ENCODE measurements at places on chromosomes 3 and 15.

GRCh38 chr15:84722628-84723027, 6.7 kb upstream of the SEC11A start:
- DNase-seq: no peak

DNA sequence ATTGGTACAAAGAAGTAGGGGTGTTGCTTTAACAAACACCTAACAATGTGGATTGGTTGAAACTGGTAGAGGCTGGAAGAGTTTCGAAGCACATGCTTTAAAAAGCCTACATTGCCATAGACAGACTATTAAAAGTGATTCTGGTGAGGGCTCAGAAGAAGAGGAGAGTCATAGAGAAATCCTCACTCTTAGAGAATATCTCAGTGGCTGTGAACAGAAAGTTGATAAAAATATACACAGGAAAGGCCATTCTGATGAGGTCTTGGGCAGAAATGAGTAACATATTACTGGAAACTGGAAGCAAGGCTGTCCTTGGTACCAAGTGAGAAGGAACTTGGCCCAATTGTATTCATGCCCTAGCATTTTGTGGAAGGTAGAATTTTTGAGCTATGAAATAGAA, 173.7 kb upstream of the CRBN start:
- DNase-seq: no peak

- DNase-seq: no peak
These were observed 96.6 kb upstream of the ANKRD28 start for GRCh38 chr3:15894382-15894781.

GRCh38 chr3:102000620-102001209, 151.4 kb downstream of the NFKBIZ start:
- DNase-seq: no peak

DNA sequence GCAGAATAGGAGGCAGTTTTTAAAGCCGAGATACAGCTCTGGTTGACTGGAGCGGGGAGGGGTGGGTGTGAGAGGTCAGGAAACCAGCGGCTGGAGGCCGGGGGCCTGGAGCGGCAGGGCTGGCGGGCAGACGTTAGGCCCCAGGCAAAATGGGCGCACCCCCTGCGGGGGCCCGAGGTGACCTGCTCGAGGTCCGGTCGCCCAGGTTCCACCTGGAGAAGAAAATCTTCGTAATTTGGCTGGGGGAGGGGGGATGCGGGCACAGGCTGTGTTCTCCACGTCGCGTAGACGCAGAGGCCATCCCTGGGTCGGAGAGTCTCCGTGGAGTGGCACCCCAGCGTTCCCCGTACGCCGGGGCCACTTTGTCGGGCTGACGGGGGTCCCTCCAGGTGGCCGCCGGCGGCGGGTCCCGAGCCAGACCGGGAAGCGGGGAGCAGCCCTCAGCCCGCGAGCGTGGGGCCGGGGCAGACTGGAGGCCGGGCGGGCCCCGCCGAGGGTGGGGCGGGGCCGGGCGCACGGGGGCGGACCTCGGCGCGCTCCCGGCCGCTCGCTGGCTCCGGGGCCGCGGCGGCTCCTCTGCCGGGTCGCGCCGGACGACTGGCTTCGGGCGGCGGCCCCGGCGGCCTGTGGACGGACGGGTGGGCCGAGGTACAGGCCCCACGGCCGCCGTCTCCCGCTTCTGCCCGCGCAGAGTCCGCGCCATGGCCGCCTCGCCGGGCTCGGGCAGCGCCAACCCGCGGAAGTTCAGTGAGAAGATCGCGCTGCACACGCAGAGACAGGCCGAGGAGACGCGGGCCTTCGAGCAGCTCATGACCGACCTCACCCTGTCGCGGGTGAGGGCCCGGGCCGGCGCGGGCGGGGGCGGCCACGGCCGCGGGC, at the start of gene CRTC3:
Gene CRTC3 (plus strand): TSS at position 553 of the 879 bp plus-strand sequence. CDS start 149 bp downstream, at position 702.
- peak; percentile 62 for DNase-seq

DNA sequence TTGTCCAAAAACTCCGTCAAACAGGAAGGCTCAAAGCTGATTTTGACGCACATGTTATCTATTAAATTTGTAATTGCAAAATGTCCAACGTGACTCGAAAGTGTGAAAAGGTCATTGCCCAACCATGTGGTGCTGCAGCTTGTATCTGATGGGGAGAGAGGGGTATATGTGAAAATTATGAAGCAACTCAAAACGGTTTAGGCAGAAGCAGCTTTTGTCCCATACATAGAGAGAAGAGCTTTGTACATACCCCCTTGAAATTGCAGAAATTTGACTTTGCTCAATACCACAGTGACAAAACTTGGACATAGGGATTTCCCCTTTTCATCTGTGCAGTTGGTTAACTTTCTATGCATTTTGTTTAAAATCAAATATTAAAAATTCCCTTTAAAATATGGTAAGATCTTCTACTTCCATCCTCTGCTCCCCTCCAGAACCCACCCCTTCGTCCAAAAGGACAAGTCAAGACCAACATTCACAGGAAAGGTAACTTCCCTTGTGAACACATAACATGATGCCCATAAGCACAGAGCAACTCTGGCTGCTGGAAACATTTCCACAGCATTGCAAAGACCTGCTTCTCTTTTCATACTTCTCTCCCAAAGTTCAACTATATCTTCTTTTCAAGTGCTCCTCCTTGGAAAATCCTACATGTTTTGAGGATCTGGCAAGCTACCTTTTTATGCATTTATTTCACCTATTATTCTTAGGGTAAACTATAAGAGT, 253.7 kb upstream of the THBS1 start:
- no peak for DNase-seq

GRCh38 chr3:120642368-120642948, 39.6 kb downstream of the HGD start:
- no peak for DNase-seq

DNA sequence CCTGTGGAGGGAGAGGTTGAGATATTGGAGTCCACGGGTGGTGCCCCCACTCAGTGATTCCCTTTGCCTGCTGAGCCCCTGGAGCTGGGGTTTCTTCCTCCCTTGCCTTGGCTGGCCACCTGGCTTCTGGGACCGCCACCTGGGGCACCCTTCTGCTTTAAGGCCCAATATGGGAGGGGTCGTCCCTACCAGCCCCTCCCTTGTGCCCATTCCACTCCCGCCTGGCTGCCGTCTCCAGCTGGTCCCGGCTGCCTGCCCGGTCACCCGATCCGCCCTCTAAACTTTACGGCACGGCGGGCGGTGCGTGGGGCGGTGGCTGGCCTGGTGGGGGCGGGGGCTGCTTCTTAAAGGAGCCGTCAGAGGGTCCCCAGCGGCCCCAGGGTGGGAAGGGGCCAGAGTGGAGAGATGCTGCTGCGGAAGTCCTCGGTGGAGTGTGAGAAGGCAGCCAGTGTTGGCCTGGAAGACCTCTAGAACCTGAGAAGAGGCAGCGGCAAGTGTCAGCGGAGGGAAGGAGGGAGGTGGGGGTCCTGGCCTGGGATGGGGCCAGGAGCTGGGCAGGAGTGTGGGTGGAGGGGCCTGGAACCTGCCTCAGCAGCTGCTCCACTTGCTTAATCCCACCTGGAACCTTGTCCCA, 1.6 kb upstream of the SEMA3B start:
- DNase-seq: peak; percentile 77

- no peak for DNase-seq
These were observed 257.1 kb downstream of the OPA1 start for GRCh38 chr3:193850084-193850619.

GRCh38 chr3:6679510-6679909, 181.4 kb upstream of the GRM7 start:
- no peak for DNase-seq

DNA sequence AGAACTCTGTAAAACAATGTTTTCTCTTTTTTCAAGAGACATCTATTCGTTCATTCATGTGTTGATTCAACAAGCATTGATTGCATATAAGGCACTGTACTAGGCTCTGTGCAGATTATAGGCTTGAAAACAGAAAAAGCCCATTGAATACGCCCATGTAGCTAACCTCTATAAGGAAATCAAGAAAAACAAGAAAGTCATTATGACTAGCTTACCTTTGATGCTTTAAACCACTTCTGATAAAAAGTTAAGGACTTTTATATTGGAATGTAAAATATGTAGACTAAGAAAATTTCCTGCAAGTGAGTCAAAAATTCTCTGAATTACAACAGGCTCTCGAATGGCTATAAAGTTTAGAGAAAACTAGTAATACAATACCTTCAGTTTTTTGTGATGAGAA, 92.5 kb downstream of the BDH1 start:
- no peak for DNase-seq

DNA sequence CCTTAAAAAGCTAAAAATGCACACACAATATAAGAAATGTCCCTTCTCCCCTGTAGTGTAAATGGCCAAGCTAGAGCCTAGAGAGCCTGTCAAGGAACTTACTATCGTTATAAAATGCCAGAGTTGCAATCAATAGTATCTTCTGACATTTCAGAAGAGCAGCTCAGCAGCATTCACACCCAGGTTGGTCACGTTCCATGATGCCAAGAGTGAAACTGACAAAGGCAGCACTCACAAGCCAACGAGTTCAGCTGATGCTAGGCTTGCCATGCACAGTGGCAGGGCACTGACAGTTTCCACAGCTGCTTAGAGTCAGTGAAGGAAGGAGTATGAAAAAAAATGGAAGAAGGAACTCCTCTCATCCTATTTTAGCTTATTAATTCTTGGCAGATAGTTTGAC, 331.4 kb upstream of the CCDC54 start:
- DNase-seq: peak; percentile 20
